ENCODE measurements at places on chromosomes 2 and 18. TPM values are rescaled to one million over a fixed set of nuclear protein-coding genes. Genes with fewer than 3 reads are reported as not detected.

DNA sequence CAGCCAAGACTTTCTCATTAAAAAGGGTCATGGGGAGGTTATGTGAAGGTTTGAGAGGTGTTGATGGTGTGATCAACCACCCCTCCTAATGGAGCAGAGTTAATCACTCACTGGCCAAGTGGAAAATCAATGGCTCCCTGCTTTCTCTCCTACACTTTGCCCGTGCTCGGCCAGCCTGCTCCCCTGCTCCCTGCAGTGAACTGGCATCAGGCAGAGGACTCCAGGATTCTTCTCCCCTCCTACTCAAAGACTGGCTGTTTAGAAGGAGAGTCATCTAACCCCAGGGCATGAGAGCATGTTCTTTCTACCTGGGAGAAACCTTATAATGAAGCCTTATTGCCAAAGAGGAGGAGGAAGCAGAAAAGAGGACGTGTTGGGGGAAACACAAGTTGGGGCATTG is 74.9 kb downstream of the SGPP2 start:
- no peak overlapping the region for H3K4me3 ChIP-seq
- no peaks in the 10 kb centered on the region for H3K36me3 ChIP-seq
- DNase-seq, result no peak

- no peaks in the 10 kb centered on the region for H3K27me3 ChIP-seq
- no peak for DNase-seq
- peaks cover 17% of the 10 kb centered on the region for H3K4me1 ChIP-seq
- H3K36me3 ChIP-seq, result peaks cover 2% of the 10 kb centered on the region
- no peak overlapping the region for H3K4me3 ChIP-seq
- no peak overlapping the region for H3K27ac ChIP-seq
These were observed 126.9 kb upstream of the TRIB2 start for GRCh38 chr2:12589802-12590320.

DNA sequence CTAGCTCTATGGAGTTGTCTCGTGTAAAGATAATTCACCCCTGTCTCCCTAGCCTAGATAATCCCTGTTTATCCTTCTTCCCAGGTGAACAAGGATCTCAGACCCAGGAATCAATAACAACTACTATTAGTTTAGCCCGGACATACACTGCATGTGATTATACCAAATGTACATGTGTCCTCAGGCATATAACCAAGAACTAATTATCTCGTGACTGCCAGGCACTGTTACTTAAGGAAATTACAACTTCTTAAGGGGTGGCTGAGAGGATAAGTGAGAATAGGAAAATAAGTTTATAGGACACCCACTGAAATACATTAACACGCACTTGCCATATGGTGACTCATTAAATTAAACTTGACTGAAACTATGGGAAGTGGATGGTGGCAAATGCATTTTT is 126.6 kb downstream of the CNTNAP5 start:
- no peak overlapping the region for H3K27ac ChIP-seq
- H3K4me3 ChIP-seq, result no peak overlapping the region
- H3K4me1 ChIP-seq, result no peaks in the 10 kb centered on the region
- no peaks in the 10 kb centered on the region for H3K36me3 ChIP-seq

- no peak for DNase-seq
- peaks cover 32% of the 10 kb centered on the region for H3K27me3 ChIP-seq
- no peaks in the 10 kb centered on the region for H3K36me3 ChIP-seq
- no peak overlapping the region for H3K4me3 ChIP-seq
- no peak overlapping the region for H3K27ac ChIP-seq
These were observed 142.7 kb downstream of the AGAP1 start for GRCh38 chr2:235636546-235636945.

- H3K4me1 ChIP-seq, result no peaks in the 10 kb centered on the region
- no peak for DNase-seq
- peaks cover 11% of the 10 kb centered on the region for H3K27me3 ChIP-seq
- H3K36me3 ChIP-seq, result no peaks in the 10 kb centered on the region
- no peak overlapping the region for H3K4me3 ChIP-seq
- no peak overlapping the region for H3K27ac ChIP-seq
These were observed 183.4 kb upstream of the TANK start for GRCh38 chr2:160976797-160977196.

- H3K27ac ChIP-seq, result no peak overlapping the region
- peaks cover 7% of the 10 kb centered on the region for H3K27me3 ChIP-seq
- peaks cover 2% of the 10 kb centered on the region for H3K4me1 ChIP-seq
- no peaks in the 10 kb centered on the region for H3K36me3 ChIP-seq
- no peak for DNase-seq
These were observed 142.8 kb downstream of the TMEM17 start for GRCh38 chr2:62363166-62363565.

DNA sequence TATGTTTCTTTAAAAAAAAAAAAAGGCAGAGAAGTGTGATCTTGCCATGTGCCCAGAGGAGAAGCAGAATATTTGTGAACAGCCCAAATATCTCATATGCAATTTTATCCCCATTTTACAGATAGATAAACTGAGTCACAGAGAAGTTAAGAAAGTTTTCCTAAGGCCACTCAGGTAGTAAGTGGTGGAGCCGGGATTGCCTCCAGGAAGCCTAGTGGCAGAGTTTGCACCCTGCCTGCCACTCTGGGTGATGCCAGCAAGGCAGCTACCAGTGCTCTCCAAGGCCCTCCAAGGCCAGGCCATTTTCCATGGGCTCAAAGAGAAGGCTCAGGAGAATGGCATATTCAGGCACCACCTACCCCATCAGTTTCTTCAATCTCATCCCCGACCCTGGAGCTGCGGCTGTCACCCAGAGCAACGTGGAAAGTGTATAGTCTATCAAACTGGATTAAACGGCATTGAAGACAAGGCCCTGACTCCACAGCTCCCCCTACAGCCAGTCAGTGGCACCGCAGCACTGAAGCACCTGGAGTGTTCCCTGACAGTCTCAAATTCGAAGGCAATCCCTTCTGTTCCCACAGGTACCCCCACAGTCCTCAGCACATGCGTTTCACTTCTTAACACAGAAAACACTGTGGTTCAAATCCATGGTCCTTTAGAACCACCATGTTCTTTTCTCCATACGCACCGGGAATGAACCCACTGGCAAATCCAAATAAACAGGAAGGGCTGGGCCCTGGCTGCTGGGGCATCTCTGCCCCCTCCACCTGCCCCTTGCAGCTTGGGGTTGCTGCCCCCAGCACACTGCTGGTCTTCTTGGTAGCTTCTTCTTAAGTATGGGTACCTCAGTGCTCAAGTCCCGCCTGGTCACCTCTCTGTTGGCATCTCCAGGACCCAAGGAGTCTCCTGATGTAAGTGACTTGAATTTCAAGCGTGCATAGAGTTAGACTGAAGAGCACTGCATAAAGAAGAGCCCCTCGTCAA is 175.3 kb downstream of the INHBB start:
- H3K4me3 ChIP-seq, result no peak overlapping the region
- H3K27me3 ChIP-seq, result peaks cover 70% of the 10 kb centered on the region
- no peak for DNase-seq
- H3K27ac ChIP-seq, result no peak overlapping the region

DNA sequence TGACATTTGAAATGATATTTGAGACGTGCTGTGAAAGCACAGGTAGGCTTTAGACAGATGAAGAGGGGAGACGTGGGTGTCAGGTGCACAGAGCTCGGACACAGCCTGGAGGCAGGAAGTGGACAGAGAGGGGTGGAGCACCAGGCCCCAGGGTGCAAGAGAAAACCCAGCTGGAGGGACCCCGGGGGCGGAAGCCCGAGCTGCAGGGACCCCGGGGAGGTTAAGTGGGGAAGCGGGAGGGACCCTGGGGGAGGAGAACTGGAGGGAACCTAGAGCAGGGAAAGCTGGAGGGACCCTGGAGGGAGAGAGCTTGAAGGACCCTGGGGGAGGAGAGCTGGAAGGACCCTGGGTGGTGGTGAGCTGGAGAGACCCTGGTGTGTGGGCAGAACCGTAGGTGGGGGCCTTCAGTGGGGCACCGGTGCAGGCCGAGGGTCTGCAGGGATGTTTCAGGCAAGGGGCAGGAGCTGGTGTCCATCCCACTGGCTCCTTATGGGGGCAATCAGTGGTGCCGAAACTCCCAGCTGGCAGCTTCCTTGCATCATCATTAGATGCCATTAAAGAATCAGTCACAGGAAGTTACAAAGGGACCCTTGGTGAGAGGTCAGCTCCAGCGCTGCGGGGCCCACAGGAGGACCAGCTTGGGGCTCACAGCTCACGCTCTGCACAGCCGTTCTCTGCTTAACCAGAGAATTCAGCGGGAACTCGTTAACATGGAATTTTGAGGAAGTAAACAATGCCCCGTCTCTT is 246.6 kb downstream of the EIPR1 start:
- H3K4me1 ChIP-seq, result peaks cover 2% of the 10 kb centered on the region
- H3K27ac ChIP-seq, result no peak overlapping the region
- H3K27me3 ChIP-seq, result peaks cover 7% of the 10 kb centered on the region
- DNase-seq, result no peak
- no peak overlapping the region for H3K4me3 ChIP-seq

- peaks cover 3% of the 10 kb centered on the region for H3K4me1 ChIP-seq
- H3K4me3 ChIP-seq, result peak overlapping the region; percentile 78
- no peak for DNase-seq
- peaks cover 49% of the 10 kb centered on the region for H3K27me3 ChIP-seq
- H3K36me3 ChIP-seq, result peaks cover 3% of the 10 kb centered on the region
These were observed 657 bp downstream of the ATP8B1 start for GRCh38 chr18:57802213-57803102.

GRCh38 chr2:20242727-20243377 is 17.9 kb upstream of the SDC1 start:
- H3K27me3 ChIP-seq, result peaks cover 25% of the 10 kb centered on the region
- peak overlapping the region; percentile 73 for H3K27ac ChIP-seq
- DNase-seq, result no peak
- H3K4me3 ChIP-seq, result no peak overlapping the region
- peaks cover 9% of the 10 kb centered on the region for H3K4me1 ChIP-seq

- H3K27ac ChIP-seq, result no peak overlapping the region
- H3K4me1 ChIP-seq, result no peaks in the 10 kb centered on the region
- H3K4me3 ChIP-seq, result no peak overlapping the region
These were observed 17.0 kb downstream of the FABP1 start for GRCh38 chr2:88110830-88111229.

DNA sequence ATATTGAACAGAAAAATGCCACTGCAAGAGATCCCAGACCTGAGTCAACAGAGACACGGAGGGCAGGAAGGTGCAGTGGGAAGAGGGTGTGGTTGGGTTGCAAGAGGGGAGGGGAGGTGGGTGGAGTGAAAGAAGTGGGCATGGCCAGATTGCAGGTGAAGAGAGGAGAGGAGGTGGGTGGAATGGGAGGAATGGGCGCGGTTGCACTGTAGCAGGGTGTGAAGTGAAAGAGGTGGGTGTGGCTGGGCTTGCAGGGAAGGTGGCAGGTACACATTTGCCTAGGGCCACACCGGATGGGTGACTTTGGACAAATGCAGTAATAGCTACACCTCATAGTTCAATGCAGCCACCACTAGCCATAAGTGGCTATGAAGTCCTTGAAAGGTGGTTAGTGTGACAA is 71.1 kb downstream of the DOCK10 start:
- no peak for DNase-seq
- no peaks in the 10 kb centered on the region for H3K36me3 ChIP-seq
- H3K27ac ChIP-seq, result peak overlapping the region; percentile 21
- peak overlapping the region; percentile 71 for H3K4me3 ChIP-seq

DNA sequence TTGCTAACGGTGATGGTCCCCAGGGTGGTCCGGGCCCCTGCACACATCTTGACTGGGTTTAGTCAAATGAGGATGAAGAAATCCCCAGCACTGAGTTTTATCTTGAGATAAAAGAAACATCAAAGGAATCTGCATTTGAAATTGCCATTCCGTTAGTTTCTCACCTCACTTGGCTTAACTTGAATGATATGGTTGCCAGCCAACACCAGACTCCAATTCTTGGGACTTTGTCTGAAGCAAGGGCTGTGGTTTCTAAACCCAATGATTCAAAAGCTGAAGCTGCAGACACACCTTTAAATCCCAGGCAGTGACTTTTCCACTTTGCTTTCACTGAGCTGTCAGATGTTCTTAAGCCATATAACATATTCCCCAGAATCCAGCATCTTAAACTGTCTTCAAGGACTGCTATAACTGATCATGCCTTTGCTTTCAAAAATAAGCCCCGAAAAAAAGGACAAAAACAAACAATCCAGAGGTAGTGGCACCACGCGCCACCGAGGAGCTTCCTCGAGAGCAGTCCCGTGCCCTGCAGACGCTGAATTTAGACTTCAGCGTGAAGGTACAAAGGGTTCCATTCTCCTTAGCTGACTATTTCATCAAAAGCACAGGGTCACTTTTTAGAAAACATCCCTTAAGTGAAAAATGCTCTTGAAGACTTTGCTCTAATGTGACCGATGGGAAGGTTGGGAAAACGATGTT is 189.3 kb downstream of the HDAC4 start:
- peaks cover 51% of the 10 kb centered on the region for H3K4me1 ChIP-seq
- peaks cover 4% of the 10 kb centered on the region for H3K36me3 ChIP-seq
- DNase-seq, result no peak
- H3K27me3 ChIP-seq, result no peaks in the 10 kb centered on the region
- H3K4me3 ChIP-seq, result no peak overlapping the region

DNA sequence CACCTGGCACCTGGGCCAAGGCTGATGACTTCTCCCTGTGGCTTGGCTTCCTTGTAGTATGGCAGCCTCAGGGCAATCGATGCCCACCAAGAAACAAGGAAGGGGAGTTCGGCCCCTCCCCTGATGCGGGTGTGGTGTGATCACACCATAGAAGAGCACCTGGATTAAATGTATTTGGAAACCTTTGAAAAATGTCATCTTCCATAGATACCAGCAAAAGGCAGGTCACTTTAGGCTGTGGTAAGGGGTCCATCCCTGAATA is 198.2 kb downstream of the CYP26B1 start:
- no peak overlapping the region for H3K4me3 ChIP-seq
- H3K36me3 ChIP-seq, result no peaks in the 10 kb centered on the region
- no peaks in the 10 kb centered on the region for H3K4me1 ChIP-seq
- no peak for DNase-seq
- H3K27me3 ChIP-seq, result peaks cover 17% of the 10 kb centered on the region

GRCh38 chr2:24993406-24994145 is 21.8 kb upstream of the DNAJC27 start:
- H3K4me1 ChIP-seq, result no peaks in the 10 kb centered on the region
- H3K27ac ChIP-seq, result peak overlapping the region; percentile 60
- peaks cover 2% of the 10 kb centered on the region for H3K36me3 ChIP-seq
- peaks cover 40% of the 10 kb centered on the region for H3K27me3 ChIP-seq

The ALPI gene
- total RNA-seq, result not detected

The EML6 gene
- 4.0 TPM for total RNA-seq

The GRB14 gene
- not detected for total RNA-seq

The SLC4A5 gene
- 10.5 TPM for total RNA-seq

The IL1R2 gene
- total RNA-seq, result 1.1 TPM
